Stimulated activated CD8-positive, alpha-beta memory T cell treated with anti-CD3 and anti-CD28 coated beads, Interleukin-4, amount 100 ng/mL, for 24 hours (primary cell): ENCODE measurements at places on chromosomes 12 and 14.

GRCh38 chr12:1883513-1883912 lies 34.9 kb downstream of the CACNA2D4 start:
- DNase-seq = no peak

GRCh38 chr12:74365178-74365964 lies 172.3 kb upstream of the ATXN7L3B start:
- DNase-seq = no peak

DNA sequence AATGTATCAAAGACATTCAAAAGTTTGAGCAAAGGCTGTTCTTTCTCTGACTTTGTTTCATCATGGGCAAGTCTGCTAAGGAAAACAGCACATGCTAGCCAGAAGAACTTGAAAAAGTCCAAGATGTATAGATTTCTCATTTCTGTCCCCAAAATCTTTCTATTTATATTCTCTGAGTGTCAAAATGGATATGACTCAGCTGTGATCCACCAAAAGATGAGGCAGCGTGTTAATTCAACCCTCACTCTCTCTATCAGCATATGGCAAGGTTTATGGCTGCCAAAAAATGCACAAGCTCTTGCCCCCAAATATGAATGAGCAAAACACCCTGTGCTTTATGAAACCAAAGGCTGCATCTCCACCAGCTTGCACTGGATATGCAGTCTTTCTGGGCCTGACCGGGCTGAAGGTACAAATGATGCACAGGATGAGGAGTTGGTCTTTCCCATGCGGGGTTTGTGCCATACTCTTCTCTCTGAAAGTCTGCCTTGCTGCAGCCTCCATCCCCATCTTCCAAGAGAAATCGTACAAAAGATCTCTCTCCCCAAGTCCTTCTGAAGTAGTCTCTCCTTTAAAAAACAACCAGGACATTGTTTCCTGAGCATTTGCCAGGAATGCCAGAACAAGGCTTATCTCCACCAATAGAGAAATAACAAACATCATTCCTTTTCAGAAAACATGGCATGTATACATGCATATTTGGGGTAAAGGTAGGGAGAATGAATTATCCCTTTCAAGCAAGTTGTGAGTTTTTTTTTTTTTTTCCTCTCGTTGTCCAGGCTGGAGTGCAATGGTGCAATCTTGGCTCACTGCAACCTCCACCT lies 203.4 kb downstream of the TMX1 start:
- no peak for DNase-seq

DNA sequence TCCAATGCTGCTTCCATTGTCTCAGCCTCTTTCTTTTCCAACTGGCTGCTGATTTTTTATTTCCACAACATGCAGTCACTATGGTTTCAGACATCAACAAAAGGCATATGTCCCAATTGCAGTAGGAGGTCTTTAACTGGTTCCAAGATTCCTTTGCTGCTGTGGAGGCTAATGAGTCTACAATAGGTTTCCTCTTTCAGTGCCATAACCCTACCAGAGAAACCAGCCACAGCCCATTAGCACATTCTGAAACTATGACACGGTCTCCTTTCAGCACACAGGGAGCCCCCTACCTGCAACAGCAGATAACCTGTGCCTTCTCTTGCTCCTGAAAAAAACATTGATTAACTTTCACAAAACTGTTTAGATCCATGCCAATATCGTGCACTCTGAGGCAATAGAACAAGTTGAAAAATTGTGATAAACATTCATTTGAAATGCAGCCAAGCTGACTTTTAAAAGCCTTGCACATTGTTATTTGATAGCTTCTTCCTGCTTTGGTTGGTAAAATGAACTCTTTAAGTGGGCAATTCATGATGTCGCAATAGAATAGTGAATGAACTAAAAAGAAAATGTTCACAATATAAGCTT lies 32.4 kb downstream of the PLEKHG7 start:
- DNase-seq = no peak

DNA sequence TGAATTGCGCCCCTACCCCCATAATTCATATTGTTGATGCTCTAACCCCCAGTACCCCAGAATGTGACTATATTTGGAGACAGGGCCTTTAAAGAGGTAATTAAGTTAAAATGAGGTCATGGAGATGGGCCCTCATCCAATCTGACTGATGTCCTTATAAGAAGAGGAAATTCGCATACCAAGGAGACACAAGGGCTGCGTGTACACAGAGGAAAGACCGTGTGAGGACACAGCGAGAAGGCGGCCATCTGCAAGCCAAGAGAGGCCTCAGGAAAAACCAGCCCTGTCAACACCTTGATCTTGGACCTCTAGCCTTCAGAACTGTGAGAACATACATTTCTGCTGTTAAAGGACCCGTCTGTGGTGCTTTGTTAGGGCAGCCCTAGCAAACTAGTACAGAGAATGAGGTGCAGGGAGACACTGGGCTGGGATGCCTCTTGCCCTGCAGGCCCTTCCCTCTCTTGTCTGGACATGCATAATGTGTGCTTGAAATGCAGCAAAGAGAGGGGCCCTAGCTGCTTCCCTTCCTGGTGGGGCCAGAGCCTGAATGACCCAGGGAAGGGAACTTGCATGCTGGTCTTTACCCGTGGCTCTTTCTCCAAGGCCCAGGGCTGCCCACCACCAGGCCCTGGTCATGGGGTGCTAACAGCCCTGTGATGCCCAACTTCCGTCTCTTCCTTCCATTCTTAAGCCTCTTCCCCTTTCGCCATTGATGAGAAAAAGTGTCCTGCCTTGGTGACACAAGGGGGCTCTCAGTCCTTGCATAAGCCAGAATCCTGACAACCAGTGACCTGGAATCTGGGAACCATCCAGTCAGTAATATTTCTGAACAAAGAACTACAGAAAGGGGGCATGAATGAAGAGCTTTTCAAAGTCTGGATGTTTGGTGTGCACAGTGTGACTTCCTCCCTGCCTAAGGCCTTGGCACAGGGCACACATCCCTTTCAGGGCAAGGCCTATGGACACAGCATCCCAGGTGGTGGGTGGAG lies 50.0 kb upstream of the GPATCH2L start:
- no peak for DNase-seq

DNA sequence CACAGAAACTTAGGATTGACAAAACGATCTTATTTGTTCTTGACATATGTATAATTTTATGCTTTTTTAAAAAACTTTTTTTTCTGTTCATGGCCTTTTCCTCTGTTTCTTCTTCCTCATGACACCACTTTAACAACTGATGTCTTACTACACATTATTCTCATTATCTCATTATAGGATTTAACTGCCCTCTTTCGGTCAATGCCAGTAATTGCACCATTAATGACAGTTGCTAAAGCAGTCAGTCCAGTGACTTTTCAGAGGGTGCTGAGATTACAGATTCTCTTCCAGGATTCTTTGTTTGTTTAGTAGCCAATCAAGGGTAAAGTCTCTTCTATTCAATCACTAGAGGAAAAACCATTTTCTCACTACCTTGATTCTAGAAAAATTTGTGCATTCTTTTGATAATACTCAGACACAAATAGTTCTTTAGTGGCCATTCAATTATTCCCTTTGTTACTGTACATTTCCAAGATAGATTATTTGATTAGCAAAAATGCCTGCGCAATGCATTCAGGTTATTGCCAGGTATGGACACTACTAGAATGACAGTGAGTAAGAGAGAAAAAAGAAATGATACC lies 50.1 kb downstream of the KLRG1 start:
- no peak for DNase-seq

- no peak for DNase-seq
These were observed 24.9 kb downstream of the VPS37B start for GRCh38 chr12:122870867-122871664.

DNA sequence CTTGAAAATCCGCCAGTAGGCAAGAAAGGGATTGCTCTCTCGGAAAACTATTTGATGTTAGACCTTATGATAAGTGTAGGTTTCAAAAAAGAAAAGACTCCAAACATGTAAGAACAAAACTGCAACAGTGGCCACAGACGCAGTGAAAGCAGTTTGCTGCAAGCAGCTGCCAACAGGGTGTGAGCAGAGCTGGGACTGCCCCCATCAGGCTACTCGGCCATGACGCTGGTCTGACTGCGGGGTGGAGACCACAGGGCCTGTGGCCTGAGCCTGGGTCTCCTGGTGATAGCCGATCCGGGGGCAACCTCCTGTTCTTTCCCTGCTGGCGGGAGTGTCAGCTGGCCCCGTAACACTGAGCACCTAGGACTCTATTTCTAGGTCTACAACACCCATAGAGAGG lies 63.2 kb downstream of the AMN start:
- DNase-seq = no peak

GRCh38 chr14:89773644-89774316 lies 180.8 kb downstream of the EFCAB11 start:
- peak; percentile 55 for DNase-seq

DNA sequence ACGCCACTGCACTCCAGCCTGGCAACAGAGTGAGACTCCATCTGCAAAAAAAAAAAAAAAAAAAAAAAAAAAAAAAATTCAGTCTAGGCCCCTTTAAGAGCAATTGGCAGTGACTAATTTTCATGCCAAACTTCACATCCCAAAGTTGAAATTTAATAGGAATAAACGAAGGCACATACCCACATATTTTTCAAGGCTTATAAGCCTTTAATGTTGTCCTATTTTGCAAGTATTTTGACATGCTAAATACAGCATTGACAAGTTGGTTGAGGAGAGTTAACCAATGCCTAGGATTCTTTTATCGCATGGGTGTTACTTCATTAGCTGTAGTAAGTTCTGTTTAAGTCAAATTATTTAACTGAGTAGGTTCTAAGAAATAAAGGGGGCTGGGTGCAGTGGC lies 23.5 kb upstream of the HIP1R start:
- no peak for DNase-seq

DNA sequence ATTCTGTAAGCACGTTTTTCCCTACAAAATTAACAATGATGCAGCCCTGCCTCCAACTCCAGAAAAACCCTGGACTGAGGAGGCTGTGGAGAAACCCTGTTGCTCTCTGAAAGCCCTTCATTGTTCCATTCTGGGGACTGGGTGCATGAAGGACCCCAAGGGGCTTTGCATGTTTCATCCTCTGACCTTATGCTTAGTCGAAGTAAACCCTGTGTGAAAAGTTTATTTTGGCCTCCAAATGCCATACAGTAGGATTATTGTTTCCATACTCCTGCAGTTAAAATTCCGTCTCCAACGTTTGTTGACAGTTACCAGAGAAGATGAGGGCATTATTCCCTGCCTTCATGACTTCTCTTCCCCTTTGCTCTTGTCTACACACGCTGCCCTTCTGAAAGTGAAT lies 46.0 kb downstream of the CKB start:
- no peak for DNase-seq

GRCh38 chr14:64912261-64912660 lies 2.0 kb upstream of the CHURC1 start:
- no peak for DNase-seq

DNA sequence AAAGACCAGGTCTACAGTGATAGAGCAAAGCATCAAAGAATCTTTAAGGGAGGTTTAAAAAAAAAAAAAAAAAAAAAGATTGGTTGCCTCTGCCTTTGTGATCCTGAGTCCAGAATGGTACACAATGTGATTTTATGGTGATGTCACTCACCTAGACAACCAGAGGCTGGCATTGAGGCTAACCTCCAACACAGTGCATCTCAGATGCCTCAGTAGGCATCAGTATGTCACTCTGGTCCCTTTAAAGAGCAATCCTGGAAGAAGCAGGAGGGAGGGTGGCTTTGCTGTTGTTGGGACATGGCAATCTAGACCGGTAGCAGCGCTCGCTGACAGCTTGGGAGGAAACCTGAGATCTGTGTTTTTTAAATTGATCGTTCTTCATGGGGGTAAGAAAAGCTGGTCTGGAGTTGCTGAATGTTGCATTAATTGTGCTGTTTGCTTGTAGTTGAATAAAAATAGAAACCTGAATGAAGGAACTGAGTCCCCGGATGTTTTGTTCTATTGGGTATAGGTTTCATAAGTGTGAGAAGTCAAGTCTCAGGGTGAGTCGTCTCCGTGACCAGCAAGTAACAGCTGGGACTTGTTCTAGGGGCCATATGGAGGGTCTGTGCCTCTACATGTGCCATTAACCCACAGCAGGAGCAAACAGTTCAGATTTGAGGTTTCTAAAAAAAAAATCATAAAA lies 9.3 kb downstream of the PEBP1 start:
- DNase-seq = no peak

DNA sequence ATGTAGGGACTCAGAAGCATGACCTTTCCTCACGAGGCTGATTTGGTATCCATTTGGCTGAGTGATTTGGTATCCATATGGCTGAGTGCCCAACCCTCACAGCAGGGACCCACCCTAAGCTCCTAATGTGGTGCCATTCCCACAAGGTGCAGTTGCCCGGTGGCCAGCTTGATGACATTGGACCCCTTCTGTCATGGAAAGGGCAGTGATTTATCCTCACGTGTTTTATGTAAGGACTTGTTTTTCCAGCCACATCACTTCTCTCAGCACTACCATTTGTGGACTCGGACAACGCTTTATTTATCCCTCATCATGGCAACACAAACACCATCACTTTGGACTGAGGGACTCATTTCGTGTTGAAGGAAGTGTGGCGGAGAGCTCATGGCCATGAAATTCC lies 8.5 kb upstream of the CDC42BPB start:
- DNase-seq = no peak

GRCh38 chr12:54197010-54197409 lies 8.2 kb upstream of the SMUG1 start:
- DNase-seq = no peak

GRCh38 chr14:75141967-75142366 lies 15.1 kb upstream of the NEK9 start:
- no peak for DNase-seq

DNA sequence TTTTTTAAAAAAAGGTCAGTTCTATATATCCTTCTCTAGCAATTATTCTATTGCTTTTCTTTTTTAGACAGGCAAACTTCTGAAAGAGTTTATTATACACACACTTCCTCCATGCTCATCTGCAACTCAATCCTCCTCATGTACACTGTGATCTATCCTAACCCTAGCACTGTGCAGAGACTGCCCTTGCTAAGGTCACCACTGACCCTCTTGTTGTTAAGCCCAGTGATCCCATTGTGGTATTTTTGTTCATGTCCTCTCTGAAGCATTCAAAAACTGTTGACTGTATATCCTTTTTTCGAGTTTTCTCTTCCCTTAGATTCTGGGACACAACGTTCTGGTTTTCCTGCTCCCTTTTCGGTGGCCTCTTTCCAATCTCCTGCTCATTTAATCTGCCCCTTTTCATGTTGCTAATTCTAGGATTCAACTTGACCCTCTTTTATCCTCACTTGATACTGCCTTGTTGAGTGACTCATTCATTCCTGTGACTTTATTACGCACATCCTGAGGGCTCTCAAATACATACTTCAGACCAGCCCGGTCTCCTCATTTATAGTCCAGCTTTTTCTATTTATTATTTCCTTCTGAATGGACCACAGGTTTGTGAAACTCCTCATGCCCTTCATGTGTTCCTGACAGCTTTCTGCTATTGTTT lies 53.9 kb upstream of the PTPRB start:
- no peak for DNase-seq

DNA sequence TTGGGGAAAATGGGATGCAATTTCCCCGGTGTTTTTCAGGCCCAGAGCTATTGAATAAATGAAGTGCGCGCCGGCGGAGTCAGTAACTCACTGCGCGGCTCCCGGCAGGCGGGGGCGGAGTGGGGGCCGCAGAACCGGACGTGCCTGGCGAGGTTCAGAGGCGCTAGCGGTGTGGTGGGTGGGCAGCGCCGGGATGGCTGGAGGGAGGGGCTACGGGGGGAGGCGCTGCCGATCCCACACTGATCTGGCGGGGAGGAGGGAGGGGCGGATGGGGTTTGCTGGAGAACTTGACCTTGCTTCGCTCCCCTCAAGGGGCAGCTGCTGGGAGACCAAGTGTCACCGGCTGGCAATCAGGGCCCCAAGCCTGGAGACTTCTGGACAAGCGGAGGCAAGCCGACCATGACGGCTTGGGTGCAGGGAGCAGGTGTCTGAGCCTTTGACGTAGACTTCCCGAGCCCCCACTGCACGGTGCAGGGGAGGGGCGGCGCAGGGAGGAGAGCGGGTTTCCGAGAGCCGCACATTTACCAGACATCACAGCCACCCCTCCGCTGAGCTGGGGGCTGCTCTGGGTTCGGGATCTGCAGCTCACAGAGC lies 174.1 kb upstream of the RTL1 start:
- DNase-seq = no peak
